Stimulated activated CD8-positive, alpha-beta memory T cell treated with anti-CD3 and anti-CD28 coated beads, Interleukin-4, amount 100 ng/mL, for 48 hours (primary cell): ENCODE measurements at places on chromosomes 12 and 14.

- no peak for DNase-seq
Observed at GRCh38 chr12:51185171-51185717, 12.3 kb upstream of the TFCP2 start.

- no peak for DNase-seq
Observed at GRCh38 chr12:57850854-57851430, 4.4 kb upstream of the CTDSP2 start.

- no peak for DNase-seq
Observed at GRCh38 chr14:48725051-48725734, 861.0 kb downstream of the RPS29 start.

GRCh38 chr12:131263626-131264025 is 309.9 kb downstream of the ADGRD1 start:
- no peak for DNase-seq

DNA sequence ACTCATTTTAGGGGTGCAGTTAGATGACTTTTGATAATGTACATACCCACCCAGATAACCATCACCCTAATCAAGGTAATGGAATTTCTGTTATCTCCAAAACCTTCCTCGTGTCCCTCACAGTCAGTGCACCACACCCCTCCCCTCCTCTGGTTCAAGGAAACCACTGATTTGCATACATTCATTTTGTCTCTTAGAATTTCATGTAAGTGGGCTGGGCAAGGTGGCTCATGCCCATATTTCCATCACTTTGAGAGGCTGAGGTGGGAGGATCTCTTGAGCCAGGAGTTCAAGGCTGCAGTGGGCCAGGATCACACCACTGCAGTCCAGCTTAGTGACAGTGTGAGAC is 15.7 kb downstream of the ADIPOR2 start:
- DNase-seq = no peak

GRCh38 chr14:76720382-76720813 is 40.9 kb upstream of the VASH1 start:
- DNase-seq = no peak

DNA sequence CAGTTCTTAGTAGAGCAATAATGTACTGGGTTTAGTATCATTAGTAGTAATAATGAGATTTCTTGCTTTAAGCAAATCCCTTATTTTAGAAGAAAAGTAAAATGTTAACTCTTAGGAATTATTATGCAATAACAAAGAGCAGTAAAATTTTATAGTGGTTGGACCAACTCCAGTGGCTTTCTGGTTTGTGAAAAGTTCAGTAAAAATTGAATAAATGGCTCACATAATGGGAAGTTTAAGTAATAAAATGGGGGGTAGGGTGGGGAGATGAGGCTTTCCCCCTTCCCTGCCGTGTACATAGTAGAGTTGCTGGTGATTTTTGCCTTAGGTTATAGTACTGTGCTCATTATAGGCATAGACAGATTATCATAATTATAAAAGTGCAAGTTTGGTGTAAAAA is 250.5 kb upstream of the ATP2B1 start:
- no peak for DNase-seq

DNA sequence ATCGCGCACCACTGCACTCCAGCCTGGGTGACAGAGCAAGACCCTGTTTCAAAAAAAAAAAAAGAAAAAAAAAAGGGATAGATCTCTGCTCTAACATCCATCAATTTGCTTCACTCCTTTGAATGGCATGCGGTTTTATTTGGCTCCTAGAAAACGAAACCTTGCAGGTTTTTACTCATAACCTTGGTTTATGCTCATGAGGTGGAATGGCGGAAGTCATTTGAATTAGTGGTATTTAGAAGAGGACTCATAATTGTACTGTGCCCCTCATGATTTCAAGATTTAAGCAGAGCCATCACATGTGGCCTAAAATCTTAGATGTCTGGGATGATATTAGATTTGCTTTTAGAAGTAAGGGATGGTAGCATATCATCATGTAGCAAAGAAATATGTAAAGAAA is 29.4 kb downstream of the RBMS2 start:
- DNase-seq = no peak

GRCh38 chr14:96576359-96576758 is 74.2 kb downstream of the PAPOLA start:
- no peak for DNase-seq

DNA sequence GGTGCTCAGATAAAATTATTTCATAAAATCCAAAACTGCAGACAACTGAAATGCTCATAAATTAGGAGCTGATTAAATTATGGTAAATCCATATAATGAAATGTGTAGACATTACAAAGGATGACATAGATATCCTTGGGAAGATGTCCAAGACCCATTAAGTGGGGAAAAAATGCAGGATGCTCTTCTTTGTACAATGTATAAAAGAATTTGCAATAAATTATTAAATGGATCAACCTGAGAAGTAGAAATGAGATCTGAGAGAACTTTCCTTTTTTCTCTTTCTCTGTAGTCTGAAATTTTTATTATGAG is 336.4 kb upstream of the E2F7 start:
- DNase-seq = no peak

DNA sequence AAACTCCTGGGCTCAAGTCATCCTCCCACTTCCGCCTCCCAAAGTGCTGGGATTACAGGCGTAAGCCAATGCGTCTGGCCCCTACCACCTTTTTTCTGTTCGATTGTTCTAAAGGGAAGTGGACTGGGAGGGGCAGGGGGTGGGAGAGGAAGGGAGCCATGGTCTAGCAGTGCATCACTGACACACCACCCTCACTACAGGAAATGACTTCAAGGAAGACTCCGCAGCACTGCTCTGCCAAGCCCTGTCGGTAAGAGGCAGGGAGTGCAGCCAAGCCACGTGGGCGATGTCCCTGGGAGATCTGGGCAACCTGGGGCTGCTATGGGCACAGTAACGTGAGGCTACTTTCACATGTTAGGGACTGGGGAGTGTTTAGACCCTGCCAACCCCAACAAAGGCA is 18.0 kb downstream of the LRRC74A start:
- peak; percentile 70 for DNase-seq

- no peak for DNase-seq
Observed at GRCh38 chr14:92687681-92688433, 60.6 kb downstream of the LGMN start.

- no peak for DNase-seq
Observed at GRCh38 chr12:79871621-79872020, 63.3 kb downstream of the PPP1R12A start.
